Psoas muscle (tissue), 8 donors: ENCODE measurements at places on chromosomes 1 and 21. TPM values are rescaled to one million over a fixed set of nuclear protein-coding genes. Genes with fewer than 3 reads are reported as not detected.

GRCh38 chr1:229058111-229058561 lies 212.8 kb upstream of the RAB4A start:
- no peak for DNase-seq

DNA sequence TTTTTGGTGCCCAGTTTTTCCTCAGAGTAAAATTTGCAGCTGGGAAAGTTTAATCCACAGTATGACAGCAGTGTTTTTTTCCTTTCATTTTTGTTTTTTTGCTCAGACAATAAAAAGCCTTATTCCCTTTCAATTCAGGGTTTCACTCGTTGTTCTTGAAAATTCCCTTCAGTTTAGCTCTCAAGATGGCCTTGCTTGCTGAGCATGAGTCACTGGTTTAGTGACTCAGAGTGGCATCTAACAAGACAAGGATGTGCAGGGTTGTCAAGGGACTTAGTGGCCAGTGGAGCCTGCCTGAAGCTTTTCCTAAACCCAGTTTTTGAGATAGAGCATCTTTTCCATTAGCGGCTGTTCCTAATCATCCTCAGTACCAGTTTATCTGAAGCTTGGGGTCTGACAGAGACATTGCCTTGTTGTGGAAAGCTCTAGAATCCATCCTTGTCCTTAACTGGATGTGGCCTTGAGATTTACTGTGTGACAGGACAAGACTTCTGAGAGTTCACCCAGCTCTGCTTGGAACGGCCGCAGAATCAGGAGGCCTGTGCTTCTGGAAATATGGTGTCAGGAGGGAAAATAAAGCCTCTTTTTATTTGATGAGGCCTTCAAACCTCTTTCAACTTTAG lies 48.4 kb upstream of the DNAJC6 start:
- DNase-seq = no peak

DNA sequence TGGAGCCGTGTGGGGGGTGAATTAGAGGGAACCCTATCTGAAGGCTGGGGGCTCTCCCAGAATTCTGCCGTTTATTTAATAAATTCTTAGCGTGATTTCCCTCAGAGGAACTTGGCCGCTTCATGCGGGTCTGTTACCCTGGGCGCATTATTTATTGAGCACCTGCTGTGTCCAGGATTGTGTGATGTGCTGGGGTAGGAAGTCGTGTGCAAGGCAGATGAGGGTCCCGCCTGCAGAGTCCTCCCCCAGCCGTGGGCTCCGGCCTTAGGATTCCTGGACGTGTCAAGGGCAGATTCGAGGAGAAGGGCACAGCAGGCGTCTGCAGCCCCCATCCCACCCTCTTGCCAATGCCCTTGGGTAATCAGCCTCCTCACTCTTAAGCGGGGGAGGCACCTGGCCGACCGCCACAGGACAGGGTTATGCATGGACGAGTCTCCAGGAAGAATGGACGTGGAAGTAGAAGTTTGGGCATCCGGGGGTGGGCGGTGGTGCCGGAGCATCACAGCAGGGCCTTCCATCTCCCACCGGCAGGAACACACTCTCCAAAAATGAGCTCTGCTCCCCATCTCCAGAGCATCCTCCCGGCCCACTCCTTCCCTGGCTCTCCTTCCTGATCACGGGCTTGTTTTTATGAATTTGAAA lies 233.3 kb upstream of the C1orf174 start:
- no peak for DNase-seq

GRCh38 chr1:209387969-209388329 lies 195.6 kb upstream of the CAMK1G start:
- no peak for DNase-seq

- DNase-seq = peak; percentile 67
Measured at GRCh38 chr21:46130831-46131587, 24.4 kb downstream of the FTCD start.

- no peak for DNase-seq
Measured at GRCh38 chr1:208990456-208990855, 593.1 kb upstream of the CAMK1G start.

Gene CDKN2C
- total RNA-seq = 5.7 TPM

Gene GBP6
- total RNA-seq = not detected

Gene LCE3D
- total RNA-seq = not detected

Gene TCP10L
- 1.0 TPM for total RNA-seq

DNA sequence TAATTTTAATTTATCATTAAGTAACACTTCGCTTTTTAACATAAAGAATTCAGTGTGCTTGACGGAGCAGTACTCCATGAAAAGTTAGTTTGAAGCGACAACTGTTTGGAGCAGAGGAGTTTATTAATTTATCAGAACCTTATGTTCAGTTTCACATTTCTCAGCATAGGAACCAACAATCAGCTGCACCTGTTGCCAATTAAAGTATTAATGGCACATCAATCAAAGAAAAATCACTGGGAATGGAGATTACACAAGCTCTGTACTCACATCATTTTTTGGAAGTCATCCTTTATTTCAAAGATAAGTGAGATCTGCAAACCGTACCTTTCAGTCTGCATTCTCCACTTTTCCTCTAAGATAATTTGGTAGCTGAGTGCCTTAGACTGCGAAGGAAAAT lies 344.6 kb downstream of the LMO4 start:
- DNase-seq = no peak

DNA sequence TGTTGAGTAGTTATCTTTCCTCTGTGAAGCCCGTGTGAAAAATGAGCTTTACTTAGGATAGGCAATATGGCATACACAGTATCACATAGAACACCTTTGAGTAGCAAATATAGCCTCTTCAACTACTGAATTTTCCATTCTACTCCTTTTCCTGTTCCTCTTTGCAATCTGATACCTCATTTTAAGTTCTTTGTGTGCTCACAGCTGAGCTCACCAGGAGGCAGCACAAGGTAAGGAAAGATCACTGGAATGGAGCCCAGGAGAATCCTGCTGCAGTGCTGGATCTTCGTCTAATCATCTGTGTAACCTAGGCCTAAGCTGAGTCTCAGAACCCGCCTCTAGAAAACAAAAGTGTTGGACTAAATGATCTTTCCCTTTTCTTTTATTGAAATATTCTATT lies 171.0 kb downstream of the LRRC40 start:
- DNase-seq = no peak

DNA sequence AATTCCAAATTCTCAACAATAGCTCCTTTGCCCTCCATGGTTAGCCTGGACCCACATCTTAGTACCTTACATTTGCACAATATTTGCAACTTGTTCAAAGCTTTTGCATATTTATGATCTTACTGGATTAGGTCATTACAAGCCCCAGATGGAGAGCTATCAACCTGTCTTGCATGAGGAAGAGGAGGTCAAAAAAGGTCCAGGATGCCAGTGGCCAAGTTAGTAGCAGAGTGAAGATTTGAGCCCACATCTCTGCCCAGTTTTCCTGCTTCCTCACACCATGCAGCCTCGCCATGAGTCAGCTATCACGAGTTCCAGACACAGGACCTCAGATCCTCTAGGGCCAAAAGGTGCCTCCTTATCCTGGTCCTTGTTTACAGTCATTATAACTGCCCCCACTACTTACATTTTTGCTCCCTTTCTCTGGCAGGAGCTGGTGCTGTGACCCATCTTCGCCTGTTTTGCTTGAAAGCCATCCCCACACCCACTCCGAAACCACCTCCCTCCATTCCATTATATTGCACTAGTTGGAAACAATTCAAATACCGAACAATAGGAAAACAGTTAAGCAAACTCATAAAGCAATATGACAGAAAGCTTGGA lies 5.0 kb upstream of the AHCYL1 start:
- no peak for DNase-seq

DNA sequence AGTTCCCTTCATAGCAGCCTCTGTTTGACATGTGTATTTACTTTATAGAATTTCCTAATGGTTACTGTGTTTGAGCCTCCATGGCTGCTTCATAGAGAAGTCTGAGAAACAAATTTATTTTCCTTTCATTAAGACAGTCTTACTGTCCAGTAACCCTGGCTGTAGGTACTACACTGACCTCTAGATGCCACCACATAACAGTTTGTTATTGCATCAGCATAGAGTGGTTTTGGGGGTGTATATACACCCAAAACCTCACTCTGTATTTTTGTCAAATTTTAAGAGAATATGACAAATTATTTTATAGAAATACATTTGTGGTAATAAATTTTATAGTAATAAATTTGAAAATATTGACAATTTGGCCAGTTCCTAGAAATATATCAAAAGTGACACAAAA lies 57.3 kb downstream of the OBSCN start:
- DNase-seq = no peak

- no peak for DNase-seq
Measured at GRCh38 chr21:17679002-17679600, 66.4 kb upstream of the BTG3 start.

- no peak for DNase-seq
Measured at GRCh38 chr21:29237110-29238052, 61.3 kb upstream of the BACH1 start.

DNA sequence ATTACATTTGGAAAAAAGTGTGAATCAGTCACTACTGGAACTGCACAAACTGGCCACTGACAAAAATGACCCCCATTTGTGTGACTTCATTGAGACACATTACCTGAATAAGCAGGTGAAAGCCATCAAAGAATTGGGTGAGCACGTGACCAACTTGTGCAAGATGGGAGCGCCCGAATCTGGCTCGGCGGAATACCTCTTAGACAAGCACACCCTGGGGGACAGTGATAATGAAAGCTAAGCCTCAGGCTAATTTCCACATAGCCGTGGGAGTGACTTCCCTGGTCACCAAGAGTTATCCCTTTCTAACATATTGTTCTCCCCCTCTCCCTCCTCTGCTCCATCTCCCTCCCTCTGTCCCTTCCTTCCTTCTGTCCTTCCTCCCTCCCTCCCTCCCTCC lies 47.7 kb upstream of the RHOU start:
- no peak for DNase-seq

Gene IFI44
- total RNA-seq = 3.6 TPM

Gene XKR8
- total RNA-seq = 3.8 TPM

- no peak for DNase-seq
Measured at GRCh38 chr1:98766255-98766654, 104.7 kb downstream of the SNX7 start.

- no peak for DNase-seq
Measured at GRCh38 chr1:40593449-40594186, 62.2 kb downstream of the ZNF684 start.

- no peak for DNase-seq
Measured at GRCh38 chr1:94235189-94236012, 2.0 kb downstream of the ARHGAP29 start.

Gene PLXNA2
- total RNA-seq = 21.3 TPM

Gene BRINP3
- not detected for total RNA-seq

DNA sequence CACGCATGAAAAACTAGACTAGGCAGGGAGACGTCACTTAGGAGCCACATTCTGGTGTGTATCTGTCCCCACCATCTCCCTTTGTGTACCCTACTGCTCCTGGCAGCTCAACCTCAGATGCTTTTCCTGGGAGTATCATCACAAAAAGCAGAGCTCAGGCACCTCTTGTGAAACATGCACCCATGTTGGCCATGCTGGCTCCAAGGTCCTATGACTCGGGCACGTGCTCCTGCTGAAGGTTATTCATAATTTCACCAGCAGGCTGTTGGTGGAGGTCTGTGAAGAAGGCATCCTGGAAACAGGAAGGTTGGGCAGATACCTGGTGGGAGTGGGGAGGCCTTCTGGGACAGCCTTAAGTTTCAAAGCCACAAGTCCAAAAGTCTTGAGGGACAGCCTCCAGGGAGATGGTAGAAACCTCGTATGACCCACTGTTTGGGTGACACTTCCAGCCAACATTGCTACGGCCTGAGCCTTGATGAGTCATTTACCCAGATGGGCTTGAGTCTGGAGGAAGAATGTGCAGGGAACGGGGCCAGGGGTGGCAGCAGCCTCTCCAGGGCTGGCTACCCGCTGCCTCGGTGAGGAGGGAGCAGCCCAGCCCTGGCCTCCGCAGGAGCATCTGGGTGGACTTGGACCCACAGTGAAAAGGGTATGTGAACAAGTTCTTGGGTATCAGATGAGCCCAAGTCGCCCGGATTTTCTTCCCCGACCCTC lies 75.8 kb downstream of the PGBD5 start:
- DNase-seq = peak; percentile 88

Gene PDC
- not detected for total RNA-seq

DNA sequence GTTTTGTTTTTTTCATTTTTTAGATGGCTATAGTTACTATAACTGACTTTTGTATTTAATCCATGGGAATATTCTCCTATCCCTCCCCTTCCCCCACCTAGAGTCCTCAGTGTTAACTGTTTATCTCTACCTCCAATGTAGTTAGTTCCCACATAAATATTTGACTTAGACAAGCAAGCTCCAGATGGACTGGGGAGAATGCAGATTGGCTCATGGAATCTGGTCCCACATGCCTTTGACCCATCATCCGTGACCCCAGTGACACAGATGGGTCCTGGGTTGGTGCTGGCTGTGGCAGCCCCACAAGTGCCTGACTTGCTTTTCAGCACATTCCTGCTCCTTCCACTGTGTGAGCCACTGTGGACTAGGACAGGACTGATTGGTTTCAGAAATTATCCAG lies 41.8 kb downstream of the ATP2B4 start:
- DNase-seq = no peak

Gene RGS7
- not detected for total RNA-seq

GRCh38 chr1:228691926-228692325 lies 43.4 kb upstream of the RHOU start:
- no peak for DNase-seq

DNA sequence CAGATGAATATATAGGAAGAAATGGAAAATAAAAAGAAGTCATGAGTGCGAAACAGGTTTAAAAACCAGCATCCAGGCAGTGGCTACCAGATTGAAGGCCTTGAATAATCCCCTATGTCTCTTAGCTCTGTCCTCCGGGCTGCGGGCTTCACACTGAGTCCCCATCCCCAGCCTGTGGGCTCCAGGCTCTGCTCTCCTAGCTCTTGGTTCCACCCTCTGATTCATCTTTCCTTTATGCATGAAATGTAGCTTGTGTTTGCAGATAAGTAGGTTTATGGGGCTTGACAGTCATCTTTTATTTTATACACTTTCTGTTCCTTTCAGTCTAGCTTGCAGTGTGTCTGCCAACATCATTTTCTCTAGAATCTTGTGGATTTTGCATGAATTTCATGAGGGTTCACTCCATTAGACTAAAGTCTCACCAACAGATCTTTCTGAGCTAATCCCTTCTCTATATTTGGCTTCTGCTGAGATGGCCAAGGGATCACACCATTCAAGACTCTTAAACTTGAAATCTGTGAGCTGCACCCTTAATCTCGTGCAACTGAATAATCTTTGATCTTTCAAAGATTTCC lies 174.5 kb downstream of the PLPPR4 start:
- no peak for DNase-seq

GRCh38 chr1:100404821-100405220 lies 52.5 kb downstream of the CDC14A start:
- no peak for DNase-seq

Gene CFHR1
- total RNA-seq = not detected

DNA sequence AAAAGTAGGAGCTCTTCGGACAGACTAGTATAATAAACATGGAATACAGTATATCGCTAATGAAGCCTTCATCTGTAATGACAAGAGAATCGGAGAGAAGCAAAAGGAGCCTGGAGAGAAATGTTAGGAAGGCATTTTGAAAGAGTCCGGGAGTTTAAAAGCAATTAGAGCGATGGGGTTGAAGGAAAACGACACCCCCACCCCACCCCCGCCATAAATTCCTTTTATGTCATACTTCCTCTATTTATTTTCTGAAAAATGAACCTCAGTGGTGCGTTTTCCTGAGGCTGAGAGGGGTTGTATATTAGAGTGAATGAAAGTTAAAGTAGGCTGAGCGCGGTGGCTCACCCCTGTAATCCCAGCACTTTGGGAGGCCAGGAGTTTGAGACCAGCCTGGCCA lies 635 bp upstream of the APH1A start:
- DNase-seq = no peak

- DNase-seq = no peak
Measured at GRCh38 chr1:1117469-1117831, 1.6 kb upstream of the C1orf159 start.
